Thoracic aorta (tissue), 2 donors: ENCODE measurements at places on chromosomes 5 and 9.

GRCh38 chr5:76050134-76050533, 33.0 kb upstream of the SV2C start:
- no peak overlapping the region for H3K27ac ChIP-seq
- H3K4me3 ChIP-seq, result no peak overlapping the region
- H3K36me3 ChIP-seq, result no peaks in the 10 kb centered on the region
- H3K27me3 ChIP-seq, result no peaks in the 10 kb centered on the region
- DNase-seq, result no peak
- H3K4me1 ChIP-seq, result no peaks in the 10 kb centered on the region

- H3K27me3 ChIP-seq, result no peaks in the 10 kb centered on the region
- no peak overlapping the region for H3K27ac ChIP-seq
- no peak overlapping the region for H3K4me3 ChIP-seq
These were observed 22.0 kb downstream of the CCNH start for GRCh38 chr5:87390576-87391199.

- H3K4me3 ChIP-seq, result no peak overlapping the region
- no peaks in the 10 kb centered on the region for H3K27me3 ChIP-seq
- H3K4me1 ChIP-seq, result no peaks in the 10 kb centered on the region
These were observed 14.6 kb upstream of the ACOT12 start for GRCh38 chr5:81408496-81408895.

DNA sequence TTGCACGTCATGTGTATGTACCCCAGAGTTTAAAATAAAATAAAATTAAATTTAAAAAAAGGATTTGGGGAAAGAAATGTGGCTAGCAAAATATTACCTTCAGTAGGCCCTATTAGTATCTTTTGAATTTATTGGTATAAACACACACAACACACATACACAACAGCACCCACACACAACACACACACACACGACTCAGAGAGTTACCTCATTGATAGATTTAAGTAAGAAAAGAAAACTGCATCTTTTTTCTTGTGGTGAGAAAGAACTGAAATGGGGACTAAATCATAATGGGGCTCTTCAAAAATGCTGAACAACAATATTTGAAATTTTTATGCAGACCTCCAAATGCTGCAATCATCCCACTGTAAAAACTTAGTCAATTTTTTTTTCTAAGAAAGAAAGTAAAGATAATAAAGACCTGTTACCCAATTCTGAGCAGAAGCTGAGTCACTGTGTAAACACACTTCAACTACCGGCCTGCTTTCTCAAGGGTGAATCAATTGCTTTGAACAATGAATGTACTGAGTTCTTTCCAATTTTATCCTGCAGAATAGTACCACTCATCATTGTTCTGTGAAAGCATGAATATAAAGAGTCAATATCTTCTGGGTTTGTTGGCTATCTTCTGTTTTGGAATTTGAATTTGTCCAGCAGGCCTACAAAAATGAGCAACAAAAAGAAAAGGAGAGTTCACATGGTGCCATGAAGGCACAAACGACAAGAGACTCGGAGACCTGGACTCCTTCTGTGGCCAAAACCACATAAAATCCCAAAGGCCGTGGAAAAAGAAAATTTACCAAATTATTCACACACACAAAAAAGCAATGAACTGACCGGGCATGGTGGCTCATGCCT, 57.9 kb upstream of the CCNG1 start:
- H3K27me3 ChIP-seq, result no peaks in the 10 kb centered on the region
- H3K4me3 ChIP-seq, result no peak overlapping the region
- DNase-seq, result no peak
- H3K4me1 ChIP-seq, result no peaks in the 10 kb centered on the region
- no peaks in the 10 kb centered on the region for H3K36me3 ChIP-seq

DNA sequence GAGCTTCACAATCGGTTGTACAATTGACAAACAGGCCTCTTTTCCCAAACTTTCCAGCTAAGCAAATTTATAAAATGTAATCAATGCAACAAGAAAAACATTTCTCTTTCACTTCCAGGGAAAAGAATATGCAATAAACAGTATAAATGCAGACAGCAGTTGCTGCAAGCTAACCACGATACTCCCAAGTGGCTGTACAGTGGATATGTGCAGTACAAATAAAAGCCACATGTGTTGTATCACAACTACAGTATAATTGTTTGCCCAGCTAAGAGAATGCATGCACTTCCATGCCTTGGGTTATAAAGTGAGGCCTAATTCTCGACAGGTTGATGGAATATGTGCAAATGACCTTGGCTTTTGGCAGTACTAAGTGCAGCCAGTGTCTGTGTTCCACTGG, 16.7 kb upstream of the PDCL start:
- H3K27me3 ChIP-seq, result no peaks in the 10 kb centered on the region
- H3K4me3 ChIP-seq, result no peak overlapping the region
- no peak for DNase-seq
- H3K27ac ChIP-seq, result no peak overlapping the region
- no peaks in the 10 kb centered on the region for H3K4me1 ChIP-seq
- peaks cover 9% of the 10 kb centered on the region for H3K36me3 ChIP-seq

DNA sequence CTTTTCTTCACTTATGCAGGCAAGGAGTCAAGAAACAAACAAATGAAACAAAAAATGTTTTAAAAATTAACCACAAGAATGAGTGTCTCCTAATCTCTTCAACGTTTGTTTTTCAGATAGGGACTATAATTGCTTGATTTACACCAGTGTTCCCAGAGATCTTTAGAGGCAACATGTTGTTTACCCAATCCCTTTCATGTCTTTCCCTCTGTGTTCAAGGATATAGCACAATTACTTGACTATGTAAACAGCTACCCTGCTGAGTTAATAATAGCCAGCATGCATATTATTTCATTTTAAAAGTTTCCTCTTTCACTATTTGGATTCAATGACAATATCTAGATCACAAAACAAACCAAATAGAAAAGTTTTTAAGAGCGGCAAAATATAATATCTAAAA, 25.1 kb upstream of the SHISAL2B start:
- H3K27ac ChIP-seq, result no peak overlapping the region
- no peaks in the 10 kb centered on the region for H3K36me3 ChIP-seq
- no peaks in the 10 kb centered on the region for H3K4me1 ChIP-seq
- H3K4me3 ChIP-seq, result no peak overlapping the region
- DNase-seq, result no peak
- H3K27me3 ChIP-seq, result no peaks in the 10 kb centered on the region

DNA sequence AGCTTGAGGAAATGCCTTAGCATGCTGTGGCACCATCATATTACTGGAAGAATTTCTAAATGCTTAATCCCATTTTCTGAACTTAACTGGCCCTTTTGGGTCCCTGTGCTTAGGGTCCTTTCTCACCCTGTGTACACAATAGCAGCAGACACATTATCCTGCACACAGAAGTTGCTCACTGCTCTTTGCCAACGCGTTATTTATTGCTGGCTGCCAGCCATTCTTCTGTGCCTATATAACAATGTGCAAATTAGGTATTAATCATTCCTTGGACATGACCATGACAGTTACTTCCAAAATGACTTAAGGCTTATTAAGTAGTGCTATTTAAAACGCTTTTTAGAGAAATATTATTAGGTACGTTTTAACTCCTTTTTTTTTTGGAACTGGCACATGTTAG, 134.7 kb downstream of the FBN2 start:
- H3K4me1 ChIP-seq, result no peaks in the 10 kb centered on the region
- no peak overlapping the region for H3K27ac ChIP-seq
- no peaks in the 10 kb centered on the region for H3K36me3 ChIP-seq
- no peak overlapping the region for H3K4me3 ChIP-seq
- no peak for DNase-seq

DNA sequence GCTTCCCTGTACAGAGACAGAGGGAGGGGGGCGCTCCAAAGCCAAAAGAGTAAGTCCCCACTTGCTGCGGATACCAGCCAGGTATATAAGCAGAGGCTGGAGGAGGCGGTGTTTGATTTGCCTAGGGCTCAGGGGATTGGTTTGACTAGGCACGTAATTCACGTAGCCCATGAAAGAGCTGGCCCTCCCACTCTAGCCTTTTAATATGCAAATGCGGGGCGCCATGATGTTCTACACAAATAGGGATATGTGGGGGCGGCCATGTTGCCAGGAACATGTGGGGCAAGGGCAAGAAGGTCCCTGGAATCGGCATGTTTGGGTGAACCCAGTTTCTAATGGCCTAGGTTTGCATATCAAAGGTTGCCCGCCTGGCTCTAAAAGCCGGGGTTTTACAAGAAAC, 3.3 kb upstream of the PRLR start:
- H3K27me3 ChIP-seq, result no peaks in the 10 kb centered on the region
- no peak overlapping the region for H3K4me3 ChIP-seq
- DNase-seq, result no peak

DNA sequence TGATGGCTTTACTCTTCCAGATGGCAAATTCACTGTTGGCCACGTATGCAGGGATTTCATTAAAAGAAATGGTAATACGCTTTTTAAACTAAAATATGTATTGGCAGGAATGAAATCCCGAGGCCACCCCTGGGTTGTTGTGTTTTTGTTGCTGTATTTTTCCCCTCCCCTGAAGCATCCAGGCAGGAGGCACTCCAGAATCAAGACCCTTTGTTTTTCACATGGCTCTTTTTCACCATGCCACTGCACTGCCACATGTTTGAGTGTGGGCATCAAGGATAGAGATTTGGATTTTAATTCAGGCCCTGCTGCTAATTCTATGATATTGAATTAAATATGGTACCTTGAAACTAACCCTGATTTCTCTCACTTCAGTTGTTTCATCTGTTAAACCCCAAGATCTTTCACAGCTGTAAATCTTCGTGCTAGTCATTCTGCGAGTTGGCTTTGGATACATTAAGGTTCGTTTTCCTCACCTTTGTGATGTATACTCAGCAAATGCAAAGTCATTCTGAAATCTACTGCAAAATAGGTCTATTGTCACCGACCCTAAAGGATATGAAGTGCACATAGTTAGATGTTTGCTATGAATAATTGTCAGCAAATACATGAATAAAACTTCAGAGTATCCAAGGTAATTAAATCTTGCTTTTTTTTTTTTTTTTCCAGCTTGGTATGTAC, 533.4 kb downstream of the PTPRD start:
- no peaks in the 10 kb centered on the region for H3K36me3 ChIP-seq
- H3K4me3 ChIP-seq, result no peak overlapping the region
- H3K27me3 ChIP-seq, result no peaks in the 10 kb centered on the region
- DNase-seq, result no peak
- H3K4me1 ChIP-seq, result no peaks in the 10 kb centered on the region

DNA sequence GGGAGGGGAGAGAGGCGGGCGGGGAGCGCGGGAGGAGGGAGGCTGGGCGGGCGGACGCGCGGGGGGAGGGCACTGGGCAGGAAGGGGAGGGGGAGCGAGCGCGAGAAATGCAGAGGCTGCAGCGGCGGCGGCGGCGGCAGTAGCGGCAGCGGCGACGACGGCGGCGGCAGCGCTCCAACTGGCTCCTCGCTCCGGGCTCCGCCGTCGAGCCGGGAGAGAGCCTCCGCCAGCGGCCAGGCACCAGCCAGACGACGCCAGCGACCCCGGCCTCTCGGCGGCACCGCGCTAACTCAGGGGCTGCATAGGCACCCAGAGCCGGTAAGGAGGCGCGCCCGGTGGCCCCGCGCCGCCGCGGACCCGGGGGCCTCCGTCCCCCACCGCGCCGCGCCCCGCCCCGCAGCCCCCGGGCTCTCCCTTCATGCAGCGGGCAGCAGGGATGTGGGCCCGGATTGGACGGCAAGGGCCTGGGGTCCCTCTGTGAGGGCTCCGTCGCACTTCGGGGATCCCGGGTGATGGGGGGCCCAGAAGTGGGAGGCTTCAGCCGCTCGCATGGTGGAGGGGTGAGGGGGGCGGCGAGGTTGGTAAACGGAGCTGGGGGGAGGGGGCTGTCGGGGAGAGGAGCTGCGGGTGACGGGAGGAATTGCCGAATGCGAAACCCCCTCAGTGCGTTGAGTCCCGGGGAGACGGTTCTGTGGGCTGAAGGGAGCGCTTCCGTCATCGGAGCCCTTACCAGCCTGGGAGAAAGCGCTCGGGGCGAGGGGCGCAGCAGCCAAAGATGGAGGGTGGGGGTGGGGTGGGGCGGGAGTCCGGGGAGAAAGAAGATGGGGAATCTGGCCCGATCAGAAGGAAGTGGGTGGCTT, at the start of gene BASP1:
Gene BASP1, plus strand, starts transcription at position 139 of the 860 bp plus-strand sequence. CDS start 57,586 bp downstream, outside the sequence.
- no peaks in the 10 kb centered on the region for H3K27me3 ChIP-seq
- H3K27ac ChIP-seq, result peak within 1 kb of the TSS; percentile 63
- no peaks in the 10 kb centered on the region for H3K36me3 ChIP-seq
- peak within 1 kb of the TSS; percentile 94 for H3K4me3 ChIP-seq
